ENCODE measurements at places on chromosomes 1 and 21.

- no peak for DNase-seq
Observed at GRCh38 chr1:10149231-10149630, 61.1 kb upstream of the KIF1B start.

- peak; percentile 73 for DNase-seq
Observed at GRCh38 chr1:221435504-221435904, 306.4 kb downstream of the DUSP10 start.

- no peak for DNase-seq
Observed at GRCh38 chr1:31959521-31960340, 21.6 kb upstream of the PTP4A2 start.

- no peak for DNase-seq
Observed at GRCh38 chr1:81731989-81732388, 68.7 kb upstream of the ADGRL2 start.

GRCh38 chr1:212396638-212397037 lies 18.0 kb downstream of the PACC1 start:
- no peak for DNase-seq

DNA sequence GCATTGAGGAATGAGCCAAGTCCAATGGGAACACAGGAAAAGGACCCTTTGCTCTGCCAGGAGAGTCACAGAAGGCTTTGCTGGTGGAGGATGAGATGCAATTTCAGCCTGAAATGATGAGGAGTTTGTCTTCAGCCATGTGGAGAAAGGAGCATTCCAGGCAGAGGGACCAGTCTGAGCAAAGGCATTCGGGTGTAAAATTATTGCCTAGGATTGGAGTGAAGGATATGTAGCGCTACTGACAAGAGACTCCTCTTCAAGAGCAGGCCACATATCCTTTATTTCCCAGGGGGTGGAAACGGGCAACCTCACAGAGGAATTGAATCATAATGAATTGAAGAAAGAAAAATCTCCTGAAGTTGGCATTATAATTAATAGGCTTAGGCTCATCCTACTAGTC lies 1.1 kb upstream of the CSF1 start:
- no peak for DNase-seq

DNA sequence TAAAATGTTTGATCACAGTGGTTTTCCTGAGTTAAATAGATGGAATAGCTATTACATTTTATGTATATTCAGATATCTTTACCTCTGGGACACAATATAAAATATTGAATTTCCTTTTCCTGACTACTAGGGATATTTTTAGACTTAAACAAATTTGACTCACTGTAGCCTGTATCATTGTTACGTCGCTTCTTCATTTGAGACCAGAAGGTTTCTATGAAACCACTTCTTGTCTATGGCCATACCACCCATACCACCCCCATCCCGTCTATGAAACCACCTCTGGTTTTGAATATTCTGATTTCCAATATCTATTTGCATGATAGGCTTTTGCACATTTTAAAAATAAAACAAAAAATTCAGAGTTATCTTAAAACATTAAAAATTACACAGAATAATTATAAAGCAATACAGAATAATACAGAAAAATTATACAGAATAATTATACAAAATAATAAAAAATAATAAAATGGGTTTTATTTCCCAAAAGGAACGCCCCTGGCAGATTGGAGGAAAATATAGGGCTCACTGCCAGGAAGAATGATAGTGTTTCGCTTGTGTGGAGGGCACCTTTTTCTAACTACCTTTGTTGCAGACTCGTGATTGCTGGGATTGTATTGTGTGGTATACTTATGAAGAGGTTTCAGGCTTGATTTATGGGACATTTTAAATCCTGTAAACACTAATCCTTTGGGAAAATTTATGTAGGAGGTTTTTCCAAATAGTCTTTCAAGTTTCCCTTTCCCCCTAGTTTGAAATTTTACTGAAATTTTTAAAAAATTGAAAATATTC lies 4.7 kb downstream of the SPEN start:
- no peak for DNase-seq

- DNase-seq: no peak
Observed at GRCh38 chr21:41931041-41931451, 22.8 kb downstream of the C2CD2 start.

DNA sequence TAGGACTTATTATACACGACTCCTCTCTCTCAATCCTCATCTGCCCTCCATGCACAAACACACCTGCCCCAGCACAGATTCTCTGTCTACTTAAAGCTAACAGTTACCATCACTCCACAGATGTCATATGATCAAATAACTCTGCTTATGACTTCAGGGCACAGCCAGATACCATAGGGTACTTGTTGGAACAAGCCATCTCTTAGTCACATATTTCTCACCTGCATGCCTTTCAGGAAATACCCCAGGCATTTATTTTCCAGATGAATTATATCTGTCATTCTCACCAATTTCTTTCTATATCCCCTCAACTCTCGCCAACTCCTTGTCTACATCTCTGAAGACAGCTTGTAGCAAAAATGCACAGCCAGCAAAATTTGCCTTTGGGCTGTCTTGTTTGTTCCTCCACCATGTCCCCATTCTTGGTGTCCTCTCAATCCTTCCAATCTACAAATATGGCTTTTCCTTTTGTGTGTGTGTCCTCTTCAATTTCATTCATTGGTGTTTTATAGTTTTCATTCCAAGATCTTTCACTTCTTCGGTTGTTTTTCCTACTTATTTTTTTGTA lies 353.9 kb upstream of the CAMK1G start:
- no peak for DNase-seq

- no peak for DNase-seq
Observed at GRCh38 chr1:8863794-8864233, 14.7 kb downstream of the ENO1 start.
